T1000 (cell line): ENCODE measurements at places on chromosomes 1 and 21.

- DNase-seq, result no peak
These were observed 92.3 kb downstream of the KCNT2 start for GRCh38 chr1:196515904-196516303.

- DNase-seq, result no peak
These were observed 47.0 kb downstream of the KIF26B start for GRCh38 chr1:245201827-245202226.

- DNase-seq, result no peak
These were observed 609.6 kb downstream of the PTPRU start for GRCh38 chr1:29845910-29846309.

DNA sequence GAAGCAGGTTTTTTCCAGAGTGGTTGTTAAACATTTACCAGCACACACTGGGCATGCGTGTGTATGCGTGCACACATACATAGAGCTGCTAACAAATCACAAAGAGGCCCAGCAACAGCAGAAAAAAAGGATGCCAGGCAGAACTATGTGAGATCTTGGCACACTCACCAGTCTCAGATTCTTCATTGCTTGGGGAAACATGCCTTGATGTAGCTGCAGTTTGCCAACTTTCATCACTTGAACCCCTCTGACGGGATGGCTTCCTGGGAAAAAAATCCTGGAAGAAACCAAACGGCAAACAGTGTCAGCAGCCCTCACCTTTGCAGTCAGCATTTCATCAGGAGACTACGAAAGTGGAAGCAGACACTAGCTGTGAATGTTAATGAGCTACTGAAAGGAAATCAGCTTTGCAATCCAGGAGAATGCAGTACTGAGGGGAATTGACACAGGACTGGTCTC lies 609.1 kb downstream of the KIF26B start:
- DNase-seq, result no peak

DNA sequence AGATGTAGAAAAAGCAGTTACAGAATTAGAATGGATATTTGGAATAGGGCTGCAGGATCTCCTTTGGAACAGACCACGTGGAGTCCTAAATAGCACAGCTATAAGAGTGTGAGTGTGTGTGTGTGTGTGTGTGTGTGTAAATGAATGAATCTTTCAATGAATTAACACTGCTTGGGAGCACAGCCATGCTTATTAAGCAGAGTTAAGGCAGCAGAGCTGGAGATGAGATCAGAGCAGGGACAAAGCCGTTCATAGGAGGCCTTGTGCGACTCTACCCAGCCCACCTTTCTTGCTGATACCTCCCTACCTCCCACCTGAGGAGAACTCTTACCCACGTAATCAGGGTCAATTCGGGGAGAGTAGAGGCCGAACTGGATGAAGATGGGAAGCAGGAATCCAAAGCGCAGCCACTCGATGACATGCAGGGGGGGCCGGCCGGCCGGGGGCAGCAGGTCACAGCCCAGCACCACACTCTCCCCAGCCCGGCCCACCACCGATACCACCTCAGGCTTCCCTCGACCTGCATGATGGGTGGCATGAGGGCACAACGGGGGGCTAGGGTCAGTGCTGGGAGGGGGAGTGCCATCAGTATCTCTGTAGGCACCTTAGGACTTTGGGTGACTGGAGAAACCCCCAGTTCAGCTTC lies 2.7 kb downstream of the IGSF9 start:
- no peak for DNase-seq

DNA sequence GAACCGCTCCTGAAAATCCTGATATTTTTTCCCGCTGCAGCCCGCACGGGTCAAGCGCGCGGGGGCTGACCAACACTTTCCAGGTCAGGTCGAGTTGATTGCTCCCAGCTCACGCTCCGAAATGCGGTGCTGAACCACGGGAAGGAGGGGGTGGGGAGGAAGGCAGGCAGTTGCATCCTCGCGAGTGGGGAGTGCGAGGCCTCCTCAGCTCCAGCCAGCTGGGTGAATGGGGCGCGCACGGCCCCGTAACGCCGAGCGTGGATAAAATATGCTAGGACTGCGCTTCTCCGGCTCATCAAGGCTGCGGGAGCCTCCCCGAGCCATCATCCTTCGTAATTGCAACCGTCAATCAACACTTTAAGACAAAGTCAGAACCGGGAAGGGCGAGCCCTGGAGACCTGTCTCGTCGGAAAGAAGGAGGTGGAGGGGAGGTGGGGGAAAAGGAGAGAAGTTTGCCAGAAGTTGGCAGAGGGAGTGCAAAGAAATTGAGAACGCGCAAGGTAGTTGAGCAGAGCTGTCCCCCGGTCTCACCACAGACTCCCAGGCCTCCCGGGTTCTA lies 8.0 kb downstream of the NR5A2 start:
- DNase-seq, result no peak

DNA sequence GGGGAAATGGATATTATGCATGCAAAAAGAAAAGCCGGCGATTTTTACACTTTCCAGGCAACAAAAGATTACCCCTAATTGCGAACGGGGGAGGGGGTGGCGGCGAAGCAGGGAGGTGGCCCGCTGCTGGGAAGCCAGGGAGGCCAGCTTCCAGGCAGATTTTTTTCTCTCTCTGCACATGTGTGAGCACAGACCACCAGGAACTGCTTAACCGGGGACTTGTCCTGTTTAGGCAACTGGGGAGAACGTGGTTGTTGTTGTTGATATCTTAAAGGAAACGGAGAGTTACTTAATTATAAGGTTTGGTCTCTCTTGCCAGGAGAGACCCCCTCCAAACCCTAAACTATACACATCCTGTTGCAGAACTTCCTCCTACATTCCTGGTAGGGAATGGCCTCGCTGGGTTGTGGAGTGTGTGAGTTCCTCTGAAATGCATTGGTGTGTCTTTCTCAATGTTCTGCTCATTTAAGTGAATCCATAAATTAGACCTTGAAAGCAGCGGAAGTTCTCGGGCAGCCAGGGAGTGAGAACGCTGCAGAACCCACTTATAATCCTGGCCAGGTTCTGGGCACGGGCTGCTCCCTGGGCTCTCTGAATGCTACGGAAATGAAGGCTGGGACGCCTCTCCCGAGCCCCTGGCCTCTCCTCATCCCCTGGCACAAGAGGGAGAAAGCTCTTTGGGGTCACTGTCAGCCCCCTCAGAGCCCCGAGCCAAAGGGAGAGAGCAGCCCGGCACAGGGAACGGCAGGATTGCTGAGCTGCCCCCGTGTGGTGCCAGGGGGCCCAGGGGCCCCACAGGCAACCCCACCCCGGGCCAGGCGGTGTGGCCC lies 250.0 kb downstream of the FOXD2 start:
- DNase-seq, result no peak

- no peak for DNase-seq
These were observed 55.1 kb upstream of the ADARB1 start for GRCh38 chr21:45019076-45019886.

DNA sequence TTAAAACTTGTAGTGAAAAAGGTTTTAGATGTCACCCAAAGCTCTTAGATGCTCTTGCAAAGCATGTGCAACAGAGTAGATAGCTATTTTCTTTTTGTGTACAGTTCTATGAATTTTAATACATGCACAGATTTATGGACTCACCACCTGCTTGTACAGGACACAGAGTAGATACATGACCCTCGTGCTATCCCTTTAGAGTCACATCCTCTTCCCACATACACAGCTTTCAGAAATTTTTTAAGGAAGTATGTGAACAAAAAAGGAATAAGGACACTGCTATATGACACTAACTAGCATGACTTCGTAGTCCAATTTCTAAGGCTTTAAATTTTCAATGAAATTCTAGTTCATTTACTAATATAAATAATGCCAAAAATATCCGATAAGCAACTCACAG lies 60.9 kb downstream of the ABL2 start:
- DNase-seq, result no peak
